ENCODE measurements at places on chromosomes 13 and 19.
A peak's percentile ranks its signal among the peaks of the same experiment; 100 is the strongest.

GRCh38 chr19:35135389-35135909 is 590 bp upstream of the LGI4 start:
- peak; percentile 84 for DNase-seq

DNA sequence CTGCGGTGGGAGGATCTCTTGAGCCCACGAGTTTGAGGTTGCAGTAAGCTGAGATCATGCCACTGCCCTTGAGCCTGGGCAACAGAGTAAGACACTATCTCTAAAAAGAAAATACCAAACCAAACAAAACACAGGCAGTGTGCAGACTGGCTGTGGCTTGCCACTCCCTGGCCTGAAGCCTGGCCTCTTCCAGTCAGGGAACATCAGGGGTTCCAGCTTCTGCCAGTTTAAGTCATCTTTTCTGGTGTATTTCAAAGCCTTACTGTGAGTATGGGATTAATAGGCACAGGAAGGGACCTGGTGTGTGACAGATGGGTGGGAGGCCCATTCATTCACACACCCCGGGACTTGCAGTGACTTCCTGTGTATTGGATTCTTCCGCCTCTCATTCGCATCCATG is 27.0 kb upstream of the F2RL3 start:
- DNase-seq: no peak

DNA sequence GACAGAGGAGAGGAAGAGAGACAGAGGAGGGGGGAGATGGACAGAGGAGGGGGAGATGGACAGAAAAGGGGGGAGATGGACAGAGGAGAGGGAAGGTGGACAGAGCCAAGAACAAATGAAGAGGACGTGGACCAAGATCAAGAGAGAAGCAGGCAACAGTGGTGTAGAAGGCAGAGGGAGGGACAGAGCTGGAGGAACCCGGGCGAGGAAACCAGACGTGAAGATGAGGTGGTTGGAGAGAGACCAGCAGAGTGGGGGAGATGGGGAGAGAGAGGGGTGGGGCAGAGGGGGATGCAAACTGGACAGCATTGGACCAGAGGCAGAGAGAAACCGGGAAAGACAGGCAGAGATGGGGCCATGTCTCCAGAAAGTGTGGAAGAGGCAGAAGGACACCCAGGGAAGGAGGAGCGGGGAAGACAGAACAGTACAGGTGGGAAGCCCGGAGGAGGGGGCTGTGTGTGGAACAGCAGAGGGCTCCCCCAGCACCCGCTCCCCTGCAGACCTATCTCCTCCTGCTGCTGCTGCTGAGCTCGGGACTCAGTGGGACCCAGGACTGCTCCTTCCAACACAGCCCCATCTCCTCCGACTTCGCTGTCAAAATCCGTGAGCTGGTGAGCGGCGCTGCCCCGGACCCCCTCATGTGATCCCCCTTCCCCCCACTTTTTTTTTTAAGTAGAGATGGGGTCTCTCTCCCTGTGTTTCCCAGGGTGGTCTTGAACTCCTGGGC is 1.3 kb downstream of the FLT3LG start:
- DNase-seq: no peak

GRCh38 chr19:13505761-13506470 is 363 bp downstream of the CACNA1A start:
- DNase-seq: no peak

DNA sequence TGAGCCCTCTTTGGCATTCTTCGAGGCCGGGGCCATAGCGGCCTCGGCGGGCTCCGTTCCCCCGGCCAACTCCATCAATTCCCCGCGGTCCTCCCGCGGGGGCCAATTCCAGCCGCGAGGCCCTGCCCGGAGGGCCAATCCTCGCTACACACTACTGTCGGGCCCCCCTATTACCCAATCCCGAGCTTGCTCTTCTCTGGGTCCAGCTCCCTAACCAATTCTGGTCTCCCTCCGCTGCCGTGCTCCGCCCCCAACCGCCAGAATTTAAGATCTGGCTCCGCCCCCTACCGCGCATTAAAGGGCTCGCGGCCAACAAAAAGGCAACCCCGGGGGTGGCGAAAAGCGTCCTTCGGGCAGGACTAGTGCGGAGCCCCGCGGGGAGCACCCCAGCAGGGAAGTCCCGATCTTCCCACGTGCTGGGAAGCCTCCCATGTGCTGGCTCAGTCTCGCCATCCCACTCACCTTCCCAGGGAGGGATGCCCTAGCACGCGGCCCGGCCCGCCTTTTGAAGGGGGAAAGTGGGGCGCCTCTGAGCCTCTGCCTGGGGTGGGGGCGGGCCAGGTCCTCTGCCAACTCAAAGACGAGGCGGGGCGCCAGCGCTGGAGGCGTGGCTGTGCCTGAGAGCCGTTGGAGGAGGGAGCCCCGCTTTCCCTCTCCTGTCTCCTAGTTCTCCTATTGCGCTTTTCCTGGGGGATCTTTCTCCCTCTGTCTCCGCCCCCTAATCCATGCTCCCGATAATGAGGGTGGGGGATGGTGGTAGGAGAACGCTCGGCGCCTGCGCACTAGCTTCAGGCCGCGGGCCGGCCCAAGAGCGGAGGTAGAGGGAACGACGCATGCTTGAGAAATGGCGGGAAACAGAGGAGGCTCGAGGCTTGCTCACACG is 3.5 kb downstream of the LIPE start:
- peak; percentile 92 for DNase-seq
